CD4-positive, alpha-beta T cell treated with Interleukin-2 at 100 ng/mL for 4 hours (primary cell): ENCODE measurements at places on chromosomes 6 and 20.

- no peak for DNase-seq
These were observed 53.6 kb upstream of the TTPAL start for GRCh38 chr20:44422083-44422482.

DNA sequence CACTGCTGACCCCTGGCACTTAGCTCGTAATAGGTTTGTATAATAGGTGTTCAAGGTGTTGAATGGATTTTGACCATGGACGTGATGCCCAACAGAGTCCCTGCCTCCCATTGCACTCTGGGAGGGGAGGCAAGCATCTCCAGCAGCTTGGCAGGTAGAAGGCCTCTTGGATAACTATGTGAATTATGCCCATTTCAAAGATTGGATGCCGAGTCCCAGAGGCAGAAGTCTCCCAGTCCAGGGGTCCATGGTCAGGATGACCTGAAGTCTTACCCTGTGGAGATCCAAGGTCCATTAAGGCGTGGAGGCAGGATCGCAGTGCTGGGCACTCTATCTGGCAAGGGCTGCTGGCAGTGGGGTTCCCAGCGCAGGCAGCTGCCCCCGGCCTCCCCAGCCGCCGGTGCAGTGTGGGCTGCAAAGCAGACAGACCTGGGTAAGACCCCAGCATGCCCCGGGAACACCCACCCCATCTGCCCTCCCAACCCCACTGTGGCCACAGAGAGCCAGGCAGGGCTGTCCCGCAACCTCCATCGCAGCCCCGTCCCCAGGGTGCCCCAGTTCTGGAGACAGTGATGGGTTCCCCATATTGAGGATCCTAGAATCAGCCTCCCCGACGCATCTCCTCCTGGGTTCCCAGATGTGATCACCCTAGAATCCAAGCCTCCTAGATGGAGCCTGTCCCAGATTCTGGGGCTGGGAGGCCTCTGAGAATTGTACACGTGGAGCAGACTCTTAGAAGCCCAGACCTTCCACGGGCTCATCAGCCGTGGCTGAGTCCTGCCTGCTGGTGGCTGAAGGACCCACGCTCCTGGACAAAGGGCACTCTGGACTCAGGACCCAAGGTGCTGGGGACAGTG is 44.6 kb downstream of the APCDD1L start:
- no peak for DNase-seq

GRCh38 chr6:23170049-23170448 is 600.7 kb downstream of the HDGFL1 start:
- DNase-seq: no peak

- DNase-seq: no peak
These were observed 294.0 kb downstream of the TBC1D7 start for GRCh38 chr6:13034316-13034715.

DNA sequence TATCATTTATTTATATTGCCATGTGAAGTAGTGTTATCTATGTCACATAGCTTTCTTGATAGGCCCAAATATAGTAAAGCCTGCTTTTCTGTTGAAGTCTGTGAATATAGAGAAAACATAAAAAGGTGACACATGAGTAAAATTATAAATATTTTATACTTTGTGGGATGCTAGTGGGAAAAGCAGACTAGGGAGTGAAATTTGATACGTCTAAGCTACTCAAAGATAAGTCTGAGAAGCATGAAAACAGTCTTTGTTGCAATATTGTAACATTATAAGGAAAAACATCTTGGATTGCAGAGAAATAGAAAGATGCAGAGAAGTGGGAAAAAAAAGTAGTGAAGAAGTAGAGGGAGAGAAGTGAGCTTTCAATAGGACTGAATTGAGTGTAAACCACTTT is 75.4 kb downstream of the ZNF292 start:
- no peak for DNase-seq

GRCh38 chr6:53524455-53524815 is 20.5 kb downstream of the GCLC start:
- no peak for DNase-seq
